K562 (cell line): ENCODE measurements at places on chromosomes 4 and X. TPM values are rescaled to one million over a fixed set of nuclear protein-coding genes. Genes with fewer than 3 reads are reported as not detected.

Gene SMIM31
- total RNA-seq = not detected in 2 replicates

Gene NWD2
- not detected in 2 replicates for total RNA-seq

Gene GLRB
- total RNA-seq = not detected in 2 replicates

Gene GPC3
- 0.42 and 0.81 TPM in 2 replicates for total RNA-seq

Gene BMP3
- total RNA-seq = not detected in 2 replicates

Gene WDR17
- 0.04 TPM in 1 of 2 replicates, not detected in the other for total RNA-seq

Gene DOK7
- total RNA-seq = not detected in 2 replicates

GRCh38 chr4:119540249-119540648, 88.4 kb downstream of the PDE5A start:
- H3K27ac ChIP-seq = no peak overlapping the region
- no peaks in the 10 kb centered on the region for H3K4me1 ChIP-seq
- no peak overlapping the region for H3K4me3 ChIP-seq

- H3K27me3 ChIP-seq = no peaks in the 10 kb centered on the region
- no peaks in the 10 kb centered on the region for H3K4me1 ChIP-seq
- H3K4me3 ChIP-seq = no peak overlapping the region
- peak; percentile 5 for DNase-seq
- H3K36me3 ChIP-seq = no peaks in the 10 kb centered on the region
Observed at GRCh38 chrX:3518870-3519269, 172.4 kb upstream of the MXRA5 start.

DNA sequence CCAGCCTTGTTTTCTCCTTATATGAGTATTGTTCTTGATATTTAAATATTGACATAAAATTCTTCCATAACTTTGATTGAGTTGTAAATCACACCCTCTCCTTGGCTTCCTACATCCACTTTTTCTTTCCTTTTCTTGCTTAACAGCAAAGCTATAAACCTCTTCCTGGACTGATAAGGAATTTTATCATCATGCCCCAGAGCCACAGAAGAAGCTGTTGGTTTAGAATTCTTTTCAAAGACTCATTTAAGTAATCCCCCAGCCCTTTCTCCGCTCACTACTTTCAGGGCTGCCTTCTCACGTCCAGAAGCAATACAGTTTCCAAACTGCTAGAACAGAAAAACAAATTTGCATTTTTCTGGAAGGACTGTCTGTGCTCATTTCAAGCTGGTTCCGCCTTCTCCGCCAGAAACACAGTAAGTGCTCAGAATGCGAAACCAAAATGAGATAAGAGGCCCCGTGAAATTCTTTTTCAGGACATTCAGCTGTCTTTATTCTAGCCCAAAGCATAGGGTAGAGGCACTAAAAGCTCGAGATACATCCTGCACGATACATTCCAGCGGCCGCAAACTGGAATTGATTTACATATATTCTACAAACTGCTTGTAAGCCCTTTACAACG, 849 bp downstream of the MID1 start:
- H3K4me1 ChIP-seq = no peaks in the 10 kb centered on the region
- no peak overlapping the region for H3K27ac ChIP-seq
- H3K4me3 ChIP-seq = no peak overlapping the region
- H3K36me3 ChIP-seq = no peaks in the 10 kb centered on the region
- H3K27me3 ChIP-seq = peaks cover 4% of the 10 kb centered on the region

DNA sequence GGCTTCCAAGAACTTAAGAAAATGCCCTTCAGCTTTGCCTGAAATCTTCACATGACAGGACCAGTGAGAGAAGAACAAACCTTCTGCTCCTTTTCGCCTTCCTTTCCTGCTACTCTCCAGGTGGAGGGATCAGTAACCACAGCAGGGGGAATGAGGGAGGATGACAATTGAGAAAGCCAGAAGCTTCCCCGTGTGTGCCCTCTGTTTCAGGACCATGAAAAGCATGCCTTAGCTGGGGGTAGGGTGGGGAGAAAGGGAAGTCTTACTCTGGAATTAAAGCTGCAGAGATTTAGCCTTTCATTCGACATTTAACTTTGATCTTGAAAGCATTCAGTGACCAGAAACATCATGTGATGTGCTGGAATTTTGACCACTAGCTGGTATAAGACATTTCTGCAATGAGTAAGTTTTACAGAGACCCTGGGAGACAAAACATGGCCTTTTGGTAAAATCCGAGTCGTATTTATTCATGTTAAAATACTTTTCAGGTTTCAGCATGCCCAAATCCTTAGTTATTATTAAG, 10.6 kb upstream of the PUDP start:
- no peak for DNase-seq
- H3K27ac ChIP-seq = no peak overlapping the region
- H3K4me3 ChIP-seq = no peak overlapping the region
- no peaks in the 10 kb centered on the region for H3K36me3 ChIP-seq
- no peaks in the 10 kb centered on the region for H3K4me1 ChIP-seq

GRCh38 chr4:140906993-140907962, 151.1 kb upstream of the TBC1D9 start:
- no peak for DNase-seq
- no peak overlapping the region for H3K27ac ChIP-seq
- no peaks in the 10 kb centered on the region for H3K36me3 ChIP-seq

GRCh38 chr4:105520819-105521790, 31.3 kb upstream of the ARHGEF38 start:
- peak; percentile 58 for DNase-seq
- H3K4me3 ChIP-seq = no peak overlapping the region
- H3K27ac ChIP-seq = no peak overlapping the region
- H3K36me3 ChIP-seq = no peaks in the 10 kb centered on the region

DNA sequence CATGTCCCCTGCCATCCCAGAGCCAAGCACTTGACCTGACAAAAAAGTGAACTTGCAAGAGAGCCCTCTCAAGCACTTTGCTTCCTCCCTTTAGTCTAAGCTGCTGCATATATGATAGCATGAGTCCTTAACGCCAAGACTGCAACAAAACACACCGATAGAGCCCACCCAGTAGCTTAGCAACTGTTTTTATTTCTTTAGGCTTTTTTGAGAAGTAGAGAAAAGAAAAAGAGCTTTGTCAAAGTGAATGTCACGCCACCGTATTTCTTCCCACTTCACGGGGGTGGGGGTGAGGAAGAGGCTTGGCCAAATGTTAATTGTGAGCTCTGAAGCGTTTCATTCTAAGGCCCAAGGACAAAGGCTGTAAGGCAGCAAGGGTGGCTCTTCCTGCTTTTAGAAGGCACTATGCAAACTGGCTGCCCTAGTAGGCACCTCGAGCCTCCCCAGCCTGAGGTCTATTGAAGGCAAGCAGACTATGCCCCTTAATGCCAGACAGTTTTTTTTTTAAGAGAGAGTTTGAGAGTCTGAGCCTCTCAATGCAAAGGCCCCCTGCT, 138.6 kb downstream of the HS6ST2 start:
- no peak for DNase-seq
- no peaks in the 10 kb centered on the region for H3K27me3 ChIP-seq
- H3K27ac ChIP-seq = no peak overlapping the region
- no peak overlapping the region for H3K4me3 ChIP-seq

DNA sequence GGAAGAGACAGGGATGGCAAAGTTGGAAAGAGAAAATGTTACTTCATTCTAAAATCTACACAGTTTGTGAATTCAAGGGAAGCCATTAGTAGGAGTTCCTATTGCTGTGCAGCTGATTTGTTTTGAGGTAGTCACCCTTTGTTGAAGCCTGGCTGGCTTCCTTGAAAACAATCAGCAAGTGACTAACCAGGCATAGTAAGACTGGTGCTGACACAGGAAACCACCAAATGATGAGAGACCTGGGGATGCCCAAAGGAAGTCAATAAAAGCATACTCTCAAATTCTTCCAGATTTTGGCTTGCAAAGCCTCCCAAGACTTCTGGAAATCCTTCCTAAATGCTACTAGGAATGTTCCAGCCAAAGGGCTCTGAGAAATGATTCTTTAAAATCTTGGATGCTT, 23.9 kb upstream of the PRDM8 start:
- H3K4me3 ChIP-seq = no peak overlapping the region
- no peaks in the 10 kb centered on the region for H3K27me3 ChIP-seq
- no peaks in the 10 kb centered on the region for H3K4me1 ChIP-seq
- no peak for DNase-seq

DNA sequence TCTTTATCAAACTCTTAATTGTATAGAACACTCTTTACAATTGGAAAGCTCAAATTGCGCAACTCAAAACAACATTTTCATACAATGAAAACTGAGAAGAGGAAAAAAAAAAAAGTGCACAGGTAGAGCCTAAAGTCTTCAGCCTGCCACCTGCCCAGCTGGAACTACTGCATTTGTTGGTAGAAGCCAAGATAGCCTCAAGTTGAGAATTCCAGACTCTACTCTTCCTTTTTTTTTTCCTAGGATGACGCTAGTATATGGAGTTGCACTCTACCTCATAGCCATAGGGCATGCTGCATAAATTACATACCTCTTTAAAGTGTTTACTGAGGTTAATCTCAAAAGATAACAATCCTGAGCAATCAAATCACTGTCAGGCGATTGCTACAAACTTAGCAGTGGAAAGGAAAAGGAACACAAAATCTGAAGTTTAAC, 13.6 kb downstream of the ABCG2 start:
- H3K27me3 ChIP-seq = 0 out of 3 replicates have a peak, but pooled peaks cover 2% of the 10 kb centered on the region
- DNase-seq = no peak
- no peaks in the 10 kb centered on the region for H3K36me3 ChIP-seq
- no peak overlapping the region for H3K4me3 ChIP-seq

GRCh38 chrX:114717921-114718320, 134.0 kb downstream of the HTR2C start:
- no peak overlapping the region for H3K4me3 ChIP-seq
- no peaks in the 10 kb centered on the region for H3K36me3 ChIP-seq
- no peak overlapping the region for H3K27ac ChIP-seq
- H3K27me3 ChIP-seq = no peaks in the 10 kb centered on the region
- DNase-seq = peak; percentile 4

DNA sequence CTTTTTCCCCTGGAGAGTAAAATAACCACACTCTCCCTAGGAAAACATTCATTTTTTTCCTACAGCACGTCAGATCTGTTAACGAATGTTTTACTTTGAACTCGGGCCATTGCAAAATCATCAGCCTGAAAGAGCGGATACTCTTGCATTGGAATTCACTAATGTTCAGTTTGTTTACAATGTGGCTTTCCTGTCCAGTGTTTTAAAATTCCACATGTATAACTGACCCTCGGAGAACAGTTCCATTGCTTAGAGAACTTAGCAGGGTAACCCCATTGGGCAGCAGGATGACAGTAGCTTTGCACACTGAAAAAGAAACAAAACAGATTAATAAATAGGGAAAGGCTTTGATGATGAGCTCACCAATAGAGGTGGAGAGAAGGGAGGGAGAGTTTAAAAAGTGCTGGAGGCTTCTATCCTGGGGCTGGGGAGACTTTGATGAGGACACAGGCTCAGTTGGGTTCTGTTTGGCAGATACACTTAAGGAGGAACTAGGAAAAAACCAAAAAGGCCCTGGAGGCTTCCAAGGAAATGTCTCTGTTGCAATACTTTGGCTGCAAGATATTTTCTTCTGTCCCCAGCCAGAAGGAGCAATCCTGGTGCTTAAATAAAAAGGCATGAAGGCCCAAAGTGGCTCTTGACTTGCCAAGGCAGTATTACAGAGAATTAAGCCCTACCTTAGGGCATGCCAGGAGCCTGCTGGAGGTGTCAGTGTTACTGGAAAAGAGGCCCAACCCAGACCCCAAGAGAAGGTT, 143.1 kb downstream of the ARSF start:
- no peak for DNase-seq
- no peaks in the 10 kb centered on the region for H3K36me3 ChIP-seq
- no peaks in the 10 kb centered on the region for H3K27me3 ChIP-seq

DNA sequence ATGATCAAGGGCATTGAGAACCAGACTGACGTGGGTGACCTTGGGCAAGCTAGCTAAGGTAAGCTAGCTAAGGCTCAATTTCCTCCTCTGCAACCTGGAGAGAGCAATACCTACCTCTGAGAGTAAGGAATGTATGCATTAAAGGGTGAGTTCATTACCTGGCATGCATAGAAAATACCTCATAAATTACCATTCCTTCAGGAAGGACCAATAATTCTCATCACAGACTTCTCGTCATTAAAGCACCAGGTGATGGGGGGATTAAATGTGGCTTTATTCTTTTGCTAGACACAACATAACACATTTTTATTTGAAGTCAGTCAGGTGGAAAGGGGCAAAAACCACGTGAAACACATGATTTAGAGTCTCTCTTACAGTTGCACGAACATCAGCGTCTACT, 21.5 kb downstream of the EGFL6 start:
- no peaks in the 10 kb centered on the region for H3K4me1 ChIP-seq
- no peak for DNase-seq
- H3K36me3 ChIP-seq = no peaks in the 10 kb centered on the region
- H3K27me3 ChIP-seq = no peaks in the 10 kb centered on the region
- no peak overlapping the region for H3K27ac ChIP-seq

DNA sequence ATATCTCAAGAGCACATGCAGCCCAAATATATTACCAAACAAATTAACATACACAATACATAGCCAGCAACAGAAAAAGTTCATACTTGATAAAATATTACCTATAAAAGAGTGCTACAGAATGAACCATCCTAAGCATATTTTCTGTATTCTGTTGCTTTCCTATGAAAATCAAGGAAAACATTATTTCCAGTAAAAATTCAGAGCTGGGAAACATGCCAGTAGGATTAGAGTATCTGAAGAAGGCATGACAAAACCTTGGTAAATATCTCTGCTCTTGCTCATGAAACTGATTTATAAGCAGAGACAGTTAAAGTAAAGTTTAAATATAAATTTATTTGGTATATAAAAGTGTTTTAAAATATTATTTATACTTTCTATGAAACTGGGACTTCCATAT, 599.7 kb downstream of the ARAP2 start:
- no peaks in the 10 kb centered on the region for H3K27me3 ChIP-seq
- no peak overlapping the region for H3K27ac ChIP-seq
- H3K36me3 ChIP-seq = no peaks in the 10 kb centered on the region
- no peak overlapping the region for H3K4me3 ChIP-seq
- no peak for DNase-seq
